Stimulated activated CD4-positive, alpha-beta T cell treated with anti-CD3 and anti-CD28 coated beads, Interleukin-1b, Interleukin-23, amount 100 ng/mL, for 4 hours (primary cell): ENCODE measurements at places on chromosomes 5 and 9.
A peak's percentile ranks its signal among the peaks of the same experiment; 100 is the strongest.

DNA sequence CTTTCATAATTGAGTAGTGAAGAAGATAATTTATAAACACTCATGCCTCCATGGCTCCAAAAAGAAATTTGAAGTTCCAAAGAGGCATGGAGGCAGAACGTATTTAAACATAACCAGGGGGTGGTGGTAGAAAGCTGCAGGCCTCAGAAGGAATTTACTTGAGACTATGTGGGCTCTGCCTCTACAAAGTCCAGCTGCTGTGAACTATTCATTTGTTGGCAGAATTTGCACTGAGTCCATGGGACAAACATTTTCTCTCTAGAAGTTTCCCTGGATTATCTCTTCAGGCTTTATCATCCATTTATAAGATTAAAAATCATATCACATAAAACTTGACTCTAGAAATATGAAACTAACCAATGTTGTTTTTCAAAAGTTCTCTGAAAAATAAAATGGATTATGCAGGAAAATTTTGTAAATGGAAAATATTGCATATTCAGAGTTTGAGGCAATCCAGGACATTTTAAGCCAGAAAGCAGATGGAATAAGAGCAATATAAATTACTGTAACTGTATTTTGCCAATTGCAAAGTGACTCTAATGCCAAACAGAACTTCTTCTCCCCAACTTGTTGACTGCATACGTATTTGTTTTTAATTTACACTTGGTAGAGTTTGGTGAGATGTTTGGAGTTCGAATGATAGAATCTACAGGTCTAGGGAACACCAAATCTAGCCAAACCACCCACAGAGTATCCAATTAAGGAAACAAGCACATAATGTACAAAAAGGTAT is 258.2 kb downstream of the ENC1 start:
- DNase-seq, result no peak

GRCh38 chr5:22757776-22758175 is 95.4 kb downstream of the CDH12 start:
- no peak for DNase-seq

GRCh38 chr5:42718591-42718990 is 38.0 kb upstream of the CCDC152 start:
- no peak for DNase-seq

DNA sequence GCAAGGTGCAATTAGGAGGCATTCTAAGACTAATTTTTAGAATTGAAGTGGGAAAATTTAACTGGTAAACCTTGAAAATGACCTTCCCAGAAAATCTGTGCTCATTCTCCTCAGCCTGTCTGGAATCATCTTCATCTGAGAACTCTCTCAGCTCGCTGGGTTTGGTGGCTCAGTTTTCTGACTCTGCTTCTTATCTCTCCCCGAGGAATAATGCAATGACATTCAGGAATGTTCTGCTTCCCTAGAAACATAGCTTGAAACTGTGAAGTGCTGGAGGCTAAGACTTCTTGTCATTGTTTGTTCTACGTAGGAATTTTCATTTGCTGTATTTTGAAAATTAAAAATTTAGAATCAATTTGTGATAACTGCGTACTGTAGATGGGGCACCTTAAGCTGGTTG is 86.6 kb downstream of the KCNN2 start:
- no peak for DNase-seq

DNA sequence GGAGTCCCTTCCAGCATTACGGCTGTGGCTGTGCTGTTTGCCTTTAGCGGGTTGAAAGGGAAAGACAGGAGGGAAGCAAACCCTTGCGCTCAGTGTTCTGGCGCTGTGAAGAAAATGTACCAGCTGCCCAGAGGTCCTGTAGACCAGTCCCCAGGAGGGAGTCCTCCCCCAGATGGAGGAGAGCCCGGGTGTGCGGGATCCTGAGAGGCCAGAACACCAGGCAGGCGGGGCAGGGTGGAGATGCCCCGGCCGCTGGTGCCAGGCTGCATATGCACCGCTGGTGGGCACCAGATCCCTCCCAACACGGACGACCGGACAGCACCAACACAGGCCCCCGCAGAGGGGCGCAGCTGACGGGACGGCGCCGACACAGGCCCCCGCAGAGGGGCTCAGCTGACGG is 37.2 kb upstream of the SLC9A3 start:
- DNase-seq, result no peak

DNA sequence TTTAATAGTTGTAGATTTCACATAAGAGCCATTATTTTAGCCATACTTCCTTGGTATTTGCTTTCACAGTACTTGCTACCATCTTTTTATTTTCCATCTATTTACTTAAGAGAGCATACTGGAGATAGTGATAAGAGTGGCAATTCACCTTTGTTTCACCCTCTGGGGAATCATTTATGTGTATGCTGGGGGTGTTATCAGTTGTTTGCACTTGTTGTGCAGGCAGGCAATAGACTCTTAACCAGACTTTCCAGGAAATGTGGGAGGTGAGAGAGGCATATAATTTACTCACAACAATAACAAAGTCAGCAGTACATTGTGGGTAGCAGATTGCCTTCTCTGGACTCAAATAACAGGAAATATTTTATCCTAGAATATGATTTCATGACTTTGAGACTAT is 1018.3 kb downstream of the CDH12 start:
- no peak for DNase-seq

GRCh38 chr9:23582836-23583235 is 243.2 kb downstream of the ELAVL2 start:
- DNase-seq, result no peak

DNA sequence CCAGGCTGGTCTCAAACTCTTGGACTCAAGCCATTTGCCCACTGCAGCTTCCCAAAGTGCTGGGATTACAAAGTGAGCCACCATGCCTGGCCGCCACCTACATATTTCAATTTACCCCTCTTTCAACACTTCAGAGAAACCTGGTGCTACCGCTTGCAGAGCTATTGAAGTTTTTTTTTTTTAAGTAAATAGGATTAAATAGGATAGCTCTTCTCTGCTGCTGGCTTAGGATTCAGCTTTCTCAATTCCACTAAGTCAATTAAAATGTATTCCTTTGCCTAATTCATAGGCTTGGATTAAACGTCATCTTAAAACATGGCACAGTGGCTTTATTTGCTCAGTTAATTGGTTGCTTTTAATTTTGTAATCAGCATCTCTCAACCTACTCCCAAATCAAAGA is 41.0 kb downstream of the KIAA1191 start:
- DNase-seq, result no peak

DNA sequence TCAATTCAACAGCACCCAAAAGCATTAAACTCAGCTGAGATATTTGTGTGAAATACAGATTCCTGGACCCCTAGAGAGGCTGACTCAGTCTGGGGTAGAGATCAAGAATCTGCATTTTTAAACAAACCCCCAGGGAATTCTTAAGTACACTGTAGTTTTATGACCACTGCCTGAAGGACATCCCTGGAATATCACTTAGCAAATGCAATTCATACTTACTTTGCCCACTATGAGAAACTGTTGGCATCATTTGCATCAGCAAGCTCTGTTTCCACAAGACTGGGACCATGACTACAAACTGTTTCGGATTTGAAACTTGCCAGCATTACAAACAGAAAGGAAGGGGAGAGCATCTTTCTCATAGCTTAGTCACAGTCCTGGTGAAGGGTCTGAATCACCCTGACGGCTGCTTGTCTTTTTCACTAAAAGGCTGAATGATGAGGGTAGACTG is 63.7 kb downstream of the MLLT3 start:
- peak; percentile 2 for DNase-seq

DNA sequence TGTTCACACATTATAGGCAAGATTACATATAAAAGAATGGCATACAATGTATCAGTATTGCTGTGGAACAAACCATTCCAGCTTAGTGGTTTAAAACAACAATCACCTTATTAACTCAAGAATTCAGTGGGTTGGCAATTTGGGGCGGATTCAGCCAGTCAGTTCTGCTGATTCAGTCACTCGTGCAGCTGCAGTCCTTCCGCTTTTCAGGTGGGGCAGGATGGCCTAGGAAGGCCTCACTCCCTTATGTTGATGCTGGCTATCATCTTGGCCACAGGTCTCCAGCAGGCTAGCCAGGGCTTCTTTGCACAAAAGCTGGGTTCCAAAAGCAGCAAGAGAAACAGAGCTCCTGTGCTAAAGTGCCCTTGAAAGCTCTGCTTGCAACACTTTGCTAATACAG is 150.6 kb downstream of the MCTP1 start:
- DNase-seq, result no peak

DNA sequence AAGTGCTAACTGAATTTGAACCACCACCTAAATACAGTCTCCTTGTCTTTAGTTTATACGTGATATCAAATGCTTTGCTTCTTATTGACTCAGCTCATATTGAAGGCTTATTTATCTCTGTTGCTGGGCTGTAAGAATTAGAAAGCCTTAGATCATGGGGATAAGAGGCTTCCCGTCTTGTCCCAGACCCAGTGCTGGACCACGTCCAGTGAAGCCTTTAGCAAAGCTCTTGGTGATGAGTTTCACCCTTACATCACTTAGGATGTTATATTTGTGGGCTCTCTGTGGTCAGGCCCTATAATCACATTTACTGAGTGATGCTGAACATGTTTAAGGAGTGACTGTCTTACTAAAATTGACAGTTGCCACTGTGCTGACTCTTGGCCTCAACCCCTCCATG is 11.2 kb downstream of the FAM240B start:
- DNase-seq, result no peak

GRCh38 chr5:175788155-175788787 is 83.1 kb upstream of the CPLX2 start:
- no peak for DNase-seq

- no peak for DNase-seq
These were observed 1.7 kb downstream of the ADAMTS19 start for GRCh38 chr5:129461711-129462332.

DNA sequence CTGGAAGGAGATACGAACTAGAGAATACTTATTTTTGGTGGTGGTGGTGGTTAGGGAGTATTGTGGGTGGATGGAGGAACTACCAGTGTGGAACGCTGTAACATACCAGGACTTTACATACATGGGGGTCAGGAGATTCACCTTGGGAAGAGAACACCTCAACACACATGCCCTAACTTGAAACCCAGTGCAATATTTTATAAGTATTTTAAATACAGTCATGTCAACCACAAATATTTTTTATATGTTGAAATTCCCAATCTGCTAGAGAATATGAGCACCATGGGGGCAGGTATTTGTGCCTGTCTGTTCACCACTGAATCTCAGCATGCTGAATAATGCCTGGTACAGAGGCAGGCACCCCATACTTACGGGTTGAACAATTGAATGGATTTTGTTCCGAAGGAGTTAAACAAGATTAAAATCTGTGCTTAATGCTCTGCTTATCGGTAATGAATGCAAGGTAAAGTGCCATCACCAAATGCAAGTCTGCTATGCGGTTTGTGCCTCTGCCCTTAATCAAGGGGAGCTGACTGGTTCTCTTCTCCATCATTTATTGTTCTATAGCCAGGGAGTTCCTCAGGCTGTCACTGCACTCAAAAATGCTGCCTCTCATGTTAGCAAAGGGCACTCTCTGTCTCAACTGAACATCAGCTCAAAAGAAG is 65.3 kb downstream of the RASEF start:
- no peak for DNase-seq

DNA sequence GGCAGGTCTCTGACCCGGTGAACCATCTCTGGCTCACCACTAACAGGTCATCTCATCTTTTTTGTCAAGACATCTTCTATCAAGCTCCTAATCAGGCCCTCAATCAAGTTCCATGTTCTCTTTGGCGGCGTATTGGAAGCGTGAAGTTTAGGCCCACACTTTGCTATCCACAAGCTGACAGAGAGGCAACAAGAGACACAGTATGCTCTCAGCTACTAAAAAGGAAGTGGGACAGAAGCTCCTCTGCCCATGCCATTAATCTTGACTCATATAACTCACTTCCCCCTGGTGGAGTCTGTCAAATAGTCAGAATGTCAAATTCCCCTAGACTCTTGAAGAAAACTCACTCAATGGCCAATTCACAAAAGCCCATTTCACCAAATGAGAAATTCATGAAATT is 77.6 kb upstream of the TMC1 start:
- no peak for DNase-seq

- no peak for DNase-seq
These were observed 298.0 kb downstream of the FBXL7 start for GRCh38 chr5:15798006-15798405.

DNA sequence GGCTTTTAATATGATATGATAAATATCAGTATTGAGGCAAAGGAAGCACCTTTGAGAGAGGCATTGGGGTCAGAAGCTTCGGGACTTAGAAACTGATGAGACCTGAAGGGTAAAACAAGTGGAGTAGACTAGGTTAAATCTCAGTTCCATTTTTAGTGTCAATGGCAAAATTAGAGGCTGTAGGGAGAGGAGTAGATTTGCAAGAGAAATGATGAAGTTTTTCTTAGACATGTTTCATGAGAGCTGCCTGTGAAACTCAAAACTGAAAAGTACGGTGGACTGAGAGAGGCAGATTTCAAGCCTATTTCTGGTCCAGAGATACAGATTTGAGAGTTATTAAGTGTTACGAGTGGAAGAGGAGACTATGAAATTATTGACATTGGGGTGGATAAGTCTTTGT is 278.5 kb downstream of the TAF11L14 start:
- DNase-seq, result no peak

DNA sequence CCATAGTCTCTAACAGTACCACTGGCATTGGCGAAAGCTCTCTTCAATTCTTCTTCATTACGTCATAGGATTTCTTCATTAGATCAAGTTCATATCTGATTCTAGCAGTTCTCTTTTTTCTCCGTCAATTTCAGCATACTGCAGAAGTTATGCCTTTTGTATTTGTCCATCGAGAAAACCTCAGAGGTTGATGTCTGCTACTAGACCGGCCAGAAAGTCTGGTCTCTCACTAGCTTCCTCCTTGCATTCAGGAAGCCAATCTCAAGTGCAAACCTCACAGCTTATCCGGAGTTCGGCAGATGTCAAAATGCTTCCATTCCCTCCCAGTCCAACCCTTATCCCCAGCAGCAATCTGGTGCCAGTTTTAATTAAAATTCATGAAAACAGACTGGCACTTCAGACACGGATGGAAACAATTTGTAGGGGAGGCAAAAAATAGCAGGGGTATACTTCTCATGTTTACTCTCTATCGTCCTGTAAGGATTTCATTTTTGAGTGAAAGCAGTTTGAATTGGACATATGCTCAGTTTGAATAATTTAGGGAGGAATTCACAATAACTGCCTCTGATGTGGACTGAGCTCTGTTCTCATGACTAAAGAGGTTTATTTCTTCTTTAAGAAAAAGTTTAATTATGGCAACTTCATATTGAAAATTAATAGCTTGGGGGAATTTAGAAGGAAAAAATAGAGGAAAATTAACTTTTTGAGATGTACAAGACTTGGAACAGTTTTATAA is 56.4 kb upstream of the TMC1 start:
- no peak for DNase-seq

DNA sequence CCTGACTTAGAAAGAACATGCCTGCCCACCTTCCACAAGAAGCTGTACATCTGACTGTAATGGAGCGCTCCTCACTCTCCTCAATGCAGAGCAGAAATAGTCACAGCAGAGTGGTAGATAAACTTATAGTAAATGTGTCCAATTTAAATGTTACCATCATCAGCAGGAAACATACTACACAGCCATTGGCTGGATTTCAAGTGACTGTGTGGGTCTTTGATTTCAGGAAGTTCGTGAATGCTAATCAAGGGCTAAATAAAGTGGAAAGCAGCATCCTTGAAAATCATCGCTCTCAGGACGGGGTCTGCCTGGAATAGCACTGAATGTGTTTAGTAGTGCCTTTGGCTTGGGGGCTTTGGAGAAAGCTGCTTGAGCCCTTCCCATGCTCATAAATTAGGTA is 32.4 kb upstream of the CRHBP start:
- no peak for DNase-seq
